CD4-positive, alpha-beta T cell treated with Interleukin-4 for 1 hour (primary cell): ENCODE measurements at places on chromosomes 2 and 18.
A peak's percentile ranks its signal among the peaks of the same experiment; 100 is the strongest.

DNA sequence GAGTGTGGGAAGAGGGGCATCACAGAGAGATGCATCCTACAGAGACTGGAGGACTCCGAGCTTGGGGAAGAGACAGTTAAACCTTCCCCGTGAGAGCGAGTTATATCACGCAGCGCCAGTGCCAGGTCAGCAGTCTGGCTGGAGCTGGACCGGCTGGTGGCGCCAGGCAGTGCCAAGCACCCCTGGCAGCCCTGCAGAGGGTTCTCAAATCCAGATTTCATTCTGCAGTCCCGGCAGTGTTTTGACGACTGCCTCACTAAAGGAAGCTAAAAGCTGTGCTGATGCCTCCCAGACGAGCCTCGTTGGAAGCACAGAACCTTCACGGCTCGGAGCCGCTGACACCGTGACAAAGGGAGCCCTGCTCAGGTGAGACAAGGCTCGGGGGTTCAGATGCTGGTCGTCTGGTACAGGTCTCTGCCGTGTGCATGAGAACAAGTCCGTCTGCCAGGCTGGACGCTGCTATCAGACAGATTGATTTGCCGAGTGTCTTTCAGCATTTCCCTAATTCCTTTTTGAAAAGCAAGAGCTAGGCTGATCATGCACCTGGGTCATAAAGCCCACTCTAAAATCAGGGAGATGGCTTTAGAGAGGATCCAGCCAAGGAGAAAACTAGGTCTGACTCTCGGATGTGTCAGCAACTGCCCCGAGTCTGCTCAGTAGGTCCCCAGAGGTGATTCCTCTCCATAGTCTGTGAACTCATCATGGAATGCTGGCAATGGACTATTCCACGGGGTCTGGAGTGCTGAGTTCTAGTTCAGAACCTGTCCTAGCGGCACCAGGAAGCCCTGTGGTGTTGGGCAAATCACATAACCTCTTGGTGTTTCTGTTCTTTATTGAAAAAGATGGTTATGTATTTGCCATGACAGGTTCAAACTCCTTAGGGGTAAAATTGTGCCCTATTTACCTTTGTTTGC, 240.6 kb downstream of the SOX11 start:
- no peak for DNase-seq

- DNase-seq = peak; percentile 82
These were observed 1.4 kb downstream of the MBD2 start for GRCh38 chr18:54222922-54223567.

- DNase-seq = no peak
These were observed 200.4 kb downstream of the TMEM247 start for GRCh38 chr2:46679761-46680160.

GRCh38 chr18:10898417-10898974, 250.9 kb downstream of the PIEZO2 start:
- DNase-seq = no peak

- no peak for DNase-seq
These were observed 140.0 kb downstream of the MC4R start for GRCh38 chr18:60232541-60232940.

DNA sequence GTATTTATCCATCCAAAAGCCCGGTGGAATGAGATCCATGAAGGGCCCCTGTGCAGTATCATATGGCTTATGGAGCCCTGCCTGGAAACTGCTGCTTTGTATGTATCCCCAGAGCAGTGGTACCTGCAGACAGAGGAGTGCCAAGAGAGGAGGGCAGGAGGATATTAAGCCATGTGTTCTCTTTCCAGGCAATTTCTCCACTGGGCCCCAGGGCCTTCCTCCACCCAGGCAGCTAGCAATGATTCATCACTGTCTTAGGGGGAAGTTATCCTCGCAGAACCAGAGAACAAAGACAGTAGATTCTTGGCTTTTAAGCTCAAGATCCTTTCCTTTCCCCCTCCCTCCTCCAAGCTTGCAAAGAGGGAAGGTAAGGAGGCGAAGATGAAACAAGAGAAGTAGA, 98.1 kb downstream of the LRRC30 start:
- no peak for DNase-seq

- DNase-seq = no peak
These were observed 40.6 kb downstream of the EHD3 start for GRCh38 chr2:31274401-31275075.

- no peak for DNase-seq
These were observed 60.8 kb downstream of the MTHFD2 start for GRCh38 chr2:74259191-74259590.

GRCh38 chr18:47286776-47287410, 35.4 kb upstream of the SKOR2 start:
- no peak for DNase-seq

- no peak for DNase-seq
These were observed 11.2 kb upstream of the NFE2L2 start for GRCh38 chr2:177275743-177276055.

DNA sequence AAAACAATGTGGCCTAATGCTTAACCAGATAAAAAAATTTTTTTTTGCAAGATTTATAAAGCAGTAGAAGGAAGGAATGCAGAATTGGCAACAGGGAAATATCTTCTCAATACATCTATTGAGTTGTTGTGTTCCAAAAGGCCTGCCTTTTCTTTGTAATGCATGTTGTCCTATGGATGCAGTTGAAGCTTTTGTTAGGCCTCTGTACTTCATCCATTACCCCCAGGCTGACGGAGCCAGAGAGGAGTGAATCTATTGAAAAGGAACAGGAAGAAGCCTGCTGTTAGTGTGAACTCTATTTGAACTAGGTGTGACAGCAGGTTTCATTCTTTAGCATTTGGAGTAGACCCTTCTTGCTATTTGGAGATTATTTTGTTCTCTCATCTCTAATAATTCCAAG, 56.5 kb downstream of the MTX2 start:
- no peak for DNase-seq

DNA sequence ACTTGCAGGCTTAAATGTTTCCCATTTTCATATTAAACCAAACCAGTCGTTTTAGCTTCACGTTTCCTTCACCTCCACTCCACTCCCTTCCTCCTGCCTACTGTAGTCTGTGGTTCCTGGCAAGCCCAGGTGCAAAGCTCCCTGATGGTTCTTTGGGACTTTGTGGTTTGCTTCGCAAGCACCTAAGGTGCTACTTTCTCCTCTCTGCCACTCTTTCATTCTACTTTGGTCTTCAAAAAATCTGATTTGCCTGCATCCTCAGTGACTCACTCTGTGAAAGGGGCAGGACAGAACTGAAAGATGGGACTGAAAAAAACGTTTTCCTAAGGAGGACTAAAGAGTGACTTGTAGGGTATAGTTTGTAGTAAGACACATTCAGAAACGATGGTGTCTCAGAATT, 228.4 kb downstream of the CYRIA start:
- DNase-seq = no peak

DNA sequence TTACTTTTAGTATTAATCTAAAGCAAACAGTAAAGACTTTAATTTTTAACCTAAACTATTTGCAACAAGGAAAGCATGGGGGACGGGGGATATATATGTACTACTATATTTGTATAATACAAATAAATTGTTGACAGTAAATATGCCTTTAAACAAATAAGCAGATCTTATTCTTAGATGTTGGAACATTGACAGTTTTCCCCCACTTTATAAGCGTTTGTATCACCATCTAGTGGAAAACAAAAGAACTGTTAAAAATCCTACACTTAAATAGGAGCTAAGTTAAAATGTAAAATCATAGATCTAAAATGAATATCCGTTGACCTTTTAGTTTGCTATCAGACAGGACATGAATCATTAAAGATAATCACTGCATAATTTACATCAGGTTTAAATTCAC, 50.0 kb downstream of the RBBP8 start:
- peak; percentile 50 for DNase-seq

GRCh38 chr2:186771850-186772463, 77.0 kb downstream of the ZSWIM2 start:
- DNase-seq = no peak

DNA sequence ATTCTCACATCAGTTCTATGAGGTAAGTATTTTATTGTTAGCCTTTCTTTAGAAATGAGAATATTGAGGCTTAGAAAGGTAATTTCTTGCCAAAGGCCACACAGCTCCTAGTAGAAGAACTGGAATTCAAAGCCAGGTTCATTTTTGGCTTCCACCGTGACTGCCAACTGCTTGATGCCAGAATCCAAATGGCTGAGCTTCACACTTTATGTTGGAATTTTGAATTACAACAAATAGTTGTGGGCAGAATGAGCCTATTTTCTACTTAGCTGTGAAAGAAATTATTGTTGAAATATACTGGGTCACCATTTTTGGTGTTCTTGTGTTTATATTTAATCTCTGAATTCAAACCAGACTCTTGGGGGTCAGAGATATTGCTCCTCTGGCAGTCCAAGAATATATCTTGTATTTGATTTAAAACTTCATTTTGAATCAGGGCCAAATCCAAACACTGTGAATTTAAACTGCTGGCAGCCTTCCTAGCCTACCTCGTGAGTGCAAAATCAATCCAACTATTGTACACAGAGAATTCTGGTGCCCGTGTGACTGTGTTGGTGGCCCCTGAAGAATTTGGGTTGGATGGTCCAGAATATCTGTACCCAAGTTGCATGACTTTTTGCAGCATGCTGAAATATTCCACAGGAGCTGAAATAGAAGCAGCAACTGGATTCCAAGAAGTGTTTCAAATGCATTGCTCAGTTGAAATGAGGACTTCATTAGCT, 35.6 kb upstream of the LPIN1 start:
- DNase-seq = no peak

GRCh38 chr2:144426981-144427479, 92.9 kb downstream of the ZEB2 start:
- DNase-seq = no peak

DNA sequence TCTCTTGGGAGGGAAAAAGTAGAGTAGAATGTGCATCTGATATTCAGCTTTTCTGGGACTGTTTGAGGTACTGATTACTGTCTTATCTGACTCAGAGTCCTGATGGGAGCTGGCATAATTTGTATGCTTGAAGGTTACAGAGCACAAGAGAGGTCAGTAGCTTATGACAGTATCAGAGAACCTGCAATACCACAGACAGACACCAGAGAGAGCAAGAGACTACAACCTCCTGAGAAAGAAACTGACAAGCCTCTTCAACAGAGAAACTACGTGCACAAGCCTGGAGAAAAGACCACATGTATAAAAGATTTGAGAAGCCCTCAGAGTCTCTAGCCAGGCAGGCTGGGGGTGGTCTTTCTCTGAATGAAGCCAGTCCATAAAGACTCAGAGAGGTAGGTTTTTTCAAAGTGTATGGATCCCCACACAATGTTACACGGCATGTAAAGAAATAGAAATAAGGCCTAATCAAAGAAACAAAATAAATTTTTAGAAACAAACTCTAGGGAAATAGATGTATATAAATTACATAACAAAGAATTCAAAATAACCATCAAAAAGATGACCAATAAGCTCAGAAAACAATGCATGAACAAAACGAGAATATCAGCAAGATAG, 568.3 kb downstream of the LRRTM4 start:
- DNase-seq = no peak

- no peak for DNase-seq
These were observed 31.8 kb upstream of the MTCL1 start for GRCh38 chr18:8673256-8674209.

- DNase-seq = no peak
These were observed 57.2 kb downstream of the HS6ST1 start for GRCh38 chr2:128261245-128262128.

DNA sequence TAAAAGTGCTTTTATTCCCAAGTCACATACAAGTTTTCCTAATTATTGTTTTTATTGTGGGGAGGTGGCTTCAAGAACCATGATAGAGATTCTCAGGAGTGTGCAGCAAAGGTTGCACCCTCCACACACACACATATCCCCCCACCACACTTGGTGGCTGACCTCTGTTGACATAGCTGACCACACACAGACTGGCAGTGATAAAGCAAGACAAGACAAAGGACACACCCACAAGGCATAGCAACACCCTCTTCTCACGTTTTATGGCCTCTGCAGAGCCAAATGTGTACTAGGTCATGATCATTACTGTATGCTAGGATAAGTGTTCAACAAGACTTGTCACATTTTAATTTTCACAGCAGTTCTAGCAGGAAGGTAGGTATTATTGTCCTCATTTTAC, 143.0 kb upstream of the EPC2 start:
- DNase-seq = no peak

GRCh38 chr2:231683292-231684235, 24.8 kb upstream of the PTMA start:
- DNase-seq = no peak

DNA sequence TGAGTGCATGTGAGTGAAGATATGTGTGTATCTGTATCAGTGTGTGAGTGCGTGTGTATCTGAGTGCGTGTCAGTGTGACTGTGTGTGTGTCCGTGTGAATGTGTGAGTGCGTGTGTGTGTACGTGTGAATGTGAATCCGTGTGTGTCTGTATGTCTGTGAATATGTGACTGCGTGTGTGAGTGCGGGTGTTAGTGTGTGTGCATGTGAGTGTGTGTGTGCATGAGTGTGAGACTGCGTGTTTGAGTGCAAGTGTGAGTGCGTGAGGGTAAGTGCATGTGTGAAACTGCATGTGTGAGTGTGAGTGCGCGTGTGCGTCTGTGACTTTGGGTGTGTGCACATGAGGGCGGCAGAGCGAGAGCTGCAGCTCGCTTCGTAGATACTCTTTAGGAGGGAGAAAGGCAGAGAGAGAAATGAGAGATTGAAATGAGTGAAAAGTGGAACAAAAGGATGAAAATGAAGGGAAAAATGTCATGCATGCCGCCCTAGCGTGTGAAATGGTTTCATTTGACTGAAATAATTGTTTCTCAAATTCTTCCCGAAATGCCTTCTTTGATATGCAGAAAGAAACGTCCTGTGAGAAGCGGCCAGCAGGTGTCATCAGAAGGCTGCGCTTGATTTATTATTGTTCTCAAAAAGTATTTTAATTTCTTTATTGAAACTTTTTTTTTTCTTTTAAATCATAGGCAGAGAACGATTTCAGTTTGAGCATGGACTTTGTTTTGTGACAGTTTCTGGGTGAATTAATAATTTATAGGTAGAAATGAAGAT, 25.6 kb downstream of the ZNF407 start:
- DNase-seq = peak; percentile 19

DNA sequence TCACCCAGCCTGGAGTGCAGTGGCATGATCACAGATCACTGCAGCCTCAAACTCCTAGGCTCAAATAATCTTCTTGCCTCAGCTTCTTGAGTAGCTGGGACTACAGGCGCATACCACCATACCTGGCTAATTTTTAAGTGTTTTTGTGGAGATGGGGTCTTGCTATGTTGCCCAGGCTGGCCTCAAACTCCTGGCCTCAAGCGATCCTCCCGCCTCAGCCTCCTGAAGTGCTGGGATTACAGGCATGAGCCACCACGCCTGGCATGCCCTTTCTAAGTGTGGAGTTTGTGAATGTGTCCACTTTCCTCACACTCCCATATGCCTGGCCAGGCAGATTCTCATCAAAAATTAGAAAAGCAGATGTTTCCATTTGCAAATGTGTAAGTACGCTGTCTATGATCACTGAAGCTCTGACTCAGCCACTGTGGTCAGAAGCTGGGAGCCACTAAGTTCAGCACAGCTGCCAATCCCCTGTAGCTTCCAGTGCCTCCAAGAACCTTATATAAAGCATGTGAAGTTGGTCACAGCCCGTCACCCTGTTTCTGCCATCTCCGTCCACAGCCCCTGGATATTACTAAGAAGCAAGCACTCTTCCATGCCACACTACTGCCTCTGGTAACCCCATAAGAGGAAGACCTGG, 155.4 kb downstream of the FAM210A start:
- DNase-seq = no peak
